ENCODE measurements at places on chromosomes 16 and 17. TPM values are rescaled to one million over a fixed set of nuclear protein-coding genes. Genes with fewer than 3 reads are reported as not detected.

PTX4 gene
- not detected for total RNA-seq

KCNG4 gene
- not detected for total RNA-seq

SPEM1 gene
- total RNA-seq, result not detected

SMARCD2 gene
- total RNA-seq, result 50.1 TPM

ATF7IP2 gene
- 1.1 TPM for total RNA-seq

RNF222 gene
- not detected for total RNA-seq

Data from fibroblast of the aortic adventitia (primary cell).